Esophagus squamous epithelium (tissue), 5 donors: ENCODE measurements at places on chromosomes 4 and X.

GRCh38 chr4:101334963-101335572, 12.3 kb downstream of the PPP3CA start:
- DNase-seq, result no peak

- DNase-seq, result no peak
Observed at GRCh38 chr4:24956763-24957162, 43.9 kb upstream of the CCDC149 start.

DNA sequence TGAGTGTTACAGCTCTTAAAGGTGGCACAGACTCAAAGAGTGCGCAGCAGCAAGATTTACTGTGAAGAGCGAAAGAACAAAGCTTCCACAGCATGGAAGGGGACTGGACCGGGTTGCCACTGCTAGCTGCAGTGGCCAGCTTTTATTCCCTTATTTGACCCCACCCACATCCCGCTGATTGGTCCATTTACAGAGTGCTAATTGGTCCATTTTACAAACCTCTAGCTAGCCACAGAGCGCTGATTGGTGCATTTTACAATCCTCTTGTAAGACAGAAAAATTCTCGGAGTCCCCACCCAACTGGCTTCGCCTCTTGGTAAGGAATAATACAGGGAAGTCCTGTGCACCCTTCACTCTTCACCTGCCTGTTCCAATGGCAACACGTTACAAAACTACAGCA, 1.9 kb upstream of the SHROOM2 start:
- no peak for DNase-seq

DNA sequence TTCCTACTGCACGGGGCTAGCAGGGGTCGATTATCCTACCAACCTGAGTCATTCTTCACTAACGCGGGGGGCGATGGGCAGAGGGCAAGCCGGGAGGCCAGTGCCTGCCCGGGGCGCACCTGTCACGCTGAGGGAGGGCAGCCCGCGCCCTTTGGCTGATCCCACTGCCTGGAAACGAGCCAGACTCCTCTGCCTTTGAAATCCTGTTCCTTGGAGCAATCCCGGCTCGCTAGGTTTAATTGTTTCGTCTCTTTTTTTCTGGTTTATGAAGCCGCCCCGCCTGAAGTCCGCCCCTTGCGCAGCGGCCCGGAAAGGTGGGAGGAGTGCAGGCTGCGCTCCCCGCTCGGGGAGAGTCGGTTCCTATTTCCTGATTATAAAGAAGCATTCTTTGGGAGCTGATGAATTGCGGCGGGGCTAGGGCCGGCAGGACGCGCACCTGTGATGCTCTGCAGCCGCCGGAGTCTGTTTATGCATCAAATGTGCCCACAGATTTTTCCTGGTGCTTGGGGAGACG, 484.2 kb downstream of the BCOR start:
- DNase-seq, result no peak

GRCh38 chr4:16496501-16496900, 270.2 kb upstream of the TAPT1 start:
- no peak for DNase-seq

GRCh38 chr4:150816491-150816890, 198.6 kb downstream of the LRBA start:
- DNase-seq, result no peak

GRCh38 chr4:19736968-19737756, 514.5 kb upstream of the SLIT2 start:
- DNase-seq, result no peak

GRCh38 chr4:40314951-40315350, 20.2 kb upstream of the CHRNA9 start:
- no peak for DNase-seq

DNA sequence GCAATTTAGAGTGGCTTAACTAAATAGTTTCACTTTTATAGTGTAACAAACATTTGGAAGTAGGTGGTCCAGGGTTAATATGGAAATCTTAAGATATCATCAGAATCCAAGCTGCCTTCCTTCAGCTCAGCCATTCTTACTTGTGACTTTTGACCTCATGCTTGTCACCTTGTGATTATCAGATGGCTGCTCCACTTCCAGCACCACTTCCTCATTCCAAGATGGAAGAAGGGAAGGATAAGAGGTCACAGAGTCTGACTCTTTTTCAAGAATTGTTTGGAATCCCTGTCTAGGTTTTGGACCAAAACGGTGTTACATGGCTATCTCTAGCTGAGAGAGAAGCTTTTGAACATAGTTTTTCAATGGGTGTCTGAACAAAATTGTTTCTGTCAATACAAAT, 39.9 kb downstream of the MTTP start:
- no peak for DNase-seq

DNA sequence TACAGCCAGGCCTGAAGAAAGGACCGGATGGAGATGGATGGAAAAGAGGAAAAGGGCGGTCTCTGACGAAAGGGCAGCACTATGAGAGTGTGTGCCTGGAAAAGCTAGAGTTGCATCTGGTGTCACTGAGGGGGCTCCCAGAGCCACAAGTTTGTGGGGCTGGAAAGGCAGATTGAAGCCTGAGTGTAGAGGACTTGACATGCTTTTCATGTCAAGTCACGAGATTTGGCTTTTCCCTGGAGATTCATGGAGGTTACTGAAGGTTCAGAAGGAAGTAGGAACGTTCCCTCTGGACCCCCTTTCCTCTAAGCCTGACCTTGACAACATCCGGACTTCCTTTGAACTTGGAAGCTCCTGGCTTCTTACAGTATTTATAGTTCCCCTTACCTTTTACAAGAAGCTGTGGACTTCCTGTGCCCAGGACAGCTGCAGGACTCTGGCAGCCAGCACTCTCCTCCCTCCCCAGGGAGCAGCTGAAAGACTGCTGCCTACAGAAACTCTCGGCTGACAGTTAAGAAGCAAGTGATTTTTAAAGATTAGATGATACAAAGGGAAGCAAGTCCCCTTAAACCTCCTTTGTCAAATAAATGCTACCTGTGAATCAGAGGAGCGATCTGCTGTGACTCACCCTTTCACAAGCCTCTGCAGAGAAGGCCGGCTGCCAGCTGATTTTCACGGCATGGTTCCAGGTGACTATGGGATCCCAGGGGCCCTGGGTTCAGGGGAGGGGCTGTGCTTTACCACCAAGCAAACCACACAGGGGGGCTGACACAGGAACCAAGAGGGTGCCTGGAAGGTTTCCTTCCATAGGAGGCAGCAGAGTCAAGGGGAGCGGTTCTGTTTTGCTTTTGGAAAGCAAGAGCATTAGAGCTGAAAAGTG, 72.9 kb upstream of the STIM2 start:
- DNase-seq, result no peak

- no peak for DNase-seq
Observed at GRCh38 chrX:47206316-47206715, 12.2 kb upstream of the CDK16 start.

DNA sequence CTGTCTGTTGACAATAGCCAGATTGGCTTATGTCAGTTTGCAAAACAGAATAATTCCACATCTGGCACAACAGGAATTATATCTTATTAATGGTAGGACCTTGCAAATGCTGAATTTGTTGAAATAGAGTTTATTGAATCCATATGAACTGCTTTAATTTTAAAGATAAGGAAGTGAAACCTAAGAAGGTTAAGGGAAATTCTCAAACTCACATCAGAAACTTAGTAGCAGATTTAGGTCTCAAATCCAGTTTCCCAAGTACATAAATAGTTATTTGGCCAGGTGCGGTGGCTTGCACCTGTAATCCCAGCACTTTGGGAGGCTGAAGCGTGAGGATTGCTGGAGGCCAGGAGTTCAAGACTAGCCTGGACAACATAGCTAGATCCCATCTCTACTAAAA, 117.1 kb downstream of the HNRNPD start:
- DNase-seq, result no peak

- DNase-seq, result no peak
Observed at GRCh38 chrX:106894392-106894909, 8.7 kb downstream of the RIPPLY1 start.

GRCh38 chrX:116342903-116343302, 93.5 kb upstream of the SLC6A14 start:
- no peak for DNase-seq

- DNase-seq, result no peak
Observed at GRCh38 chr4:37902212-37902611, 11.3 kb downstream of the TBC1D1 start.

- DNase-seq, result no peak
Observed at GRCh38 chrX:72479324-72480274, 93.0 kb downstream of the HDAC8 start.

DNA sequence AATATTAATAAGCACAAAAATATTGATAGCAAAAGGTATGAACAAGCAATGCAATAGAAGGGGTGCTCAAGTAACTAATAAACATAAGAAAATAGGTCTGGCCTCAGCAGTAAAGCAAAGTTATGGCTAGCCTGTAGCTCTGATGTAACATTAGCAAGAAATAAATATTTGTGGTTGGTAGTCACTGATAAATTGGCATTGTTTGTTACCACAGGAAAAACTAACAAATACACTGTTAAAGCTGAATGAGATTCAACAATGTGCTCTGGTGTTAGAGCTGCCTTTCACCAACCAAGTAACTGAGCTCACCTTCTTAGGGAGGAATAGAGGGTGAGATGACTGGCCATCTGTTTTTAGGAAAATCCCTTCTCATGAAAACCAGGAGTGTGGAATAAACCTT, 71.4 kb downstream of the AREG start:
- no peak for DNase-seq

GRCh38 chr4:76012388-76012801, 5.1 kb upstream of the CXCL9 start:
- no peak for DNase-seq

- DNase-seq, result no peak
Observed at GRCh38 chr4:105453550-105454205, 20.2 kb downstream of the PPA2 start.

- DNase-seq, result no peak
Observed at GRCh38 chr4:61212788-61213187, 12.7 kb downstream of the ADGRL3 start.

DNA sequence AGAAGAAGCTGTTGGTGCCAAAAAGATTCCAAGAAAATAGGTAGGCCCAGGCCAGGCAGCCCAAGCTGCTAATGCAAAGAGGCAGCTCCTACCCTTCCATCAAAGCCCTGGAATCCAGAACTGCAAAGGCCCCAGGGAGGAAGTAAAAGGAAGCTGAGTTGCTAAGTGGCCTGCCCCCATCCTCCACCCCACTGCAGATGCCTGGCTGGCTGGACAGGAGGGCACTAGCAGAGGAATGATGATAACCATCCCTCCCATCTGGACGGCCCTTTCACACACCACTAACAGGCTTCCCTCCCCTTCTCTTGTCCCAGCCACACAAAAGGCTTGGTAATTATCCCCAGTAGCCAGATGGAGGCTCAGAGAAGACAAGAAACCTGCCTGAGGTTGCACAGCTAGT, 32.4 kb upstream of the PJA1 start:
- DNase-seq, result no peak

DNA sequence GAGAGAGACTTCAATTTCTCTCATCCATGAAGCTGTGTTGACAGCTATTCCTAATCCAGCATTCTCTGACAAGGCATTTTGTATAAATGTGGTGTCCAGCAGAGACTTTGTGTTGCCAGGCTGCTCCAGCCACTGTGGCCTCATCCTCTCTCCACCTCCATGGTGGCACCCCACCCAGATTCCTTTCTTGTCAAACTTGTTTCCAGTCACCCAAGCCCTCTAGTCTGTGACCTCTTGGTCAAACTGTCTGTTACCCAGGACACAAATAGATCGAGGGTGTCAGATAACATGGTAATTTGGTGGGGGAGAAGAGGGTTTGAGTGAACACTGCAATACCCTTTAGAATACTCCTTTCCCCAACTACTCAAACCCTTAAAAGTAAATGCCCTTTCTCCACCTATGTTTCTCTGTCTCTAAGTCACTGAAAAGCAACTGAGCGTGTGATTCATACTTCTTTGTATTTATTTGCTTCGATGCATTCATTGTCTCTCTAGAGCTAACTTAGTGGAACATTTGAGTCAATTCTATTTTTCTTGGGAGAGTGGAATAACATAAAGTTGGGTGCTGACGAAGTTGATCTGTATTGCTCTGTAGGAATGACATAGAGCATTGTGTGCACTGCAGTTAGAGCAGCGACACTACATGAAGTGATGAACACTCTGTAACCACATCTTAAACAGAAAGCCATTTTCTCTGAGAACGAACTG, 13.7 kb downstream of the PITX2 start:
- no peak for DNase-seq

GRCh38 chr4:104494185-104494584, 509 bp downstream of the CXXC4 start:
- DNase-seq, result no peak
